ENCODE measurements at places on chromosomes 2 and 18.

DNA sequence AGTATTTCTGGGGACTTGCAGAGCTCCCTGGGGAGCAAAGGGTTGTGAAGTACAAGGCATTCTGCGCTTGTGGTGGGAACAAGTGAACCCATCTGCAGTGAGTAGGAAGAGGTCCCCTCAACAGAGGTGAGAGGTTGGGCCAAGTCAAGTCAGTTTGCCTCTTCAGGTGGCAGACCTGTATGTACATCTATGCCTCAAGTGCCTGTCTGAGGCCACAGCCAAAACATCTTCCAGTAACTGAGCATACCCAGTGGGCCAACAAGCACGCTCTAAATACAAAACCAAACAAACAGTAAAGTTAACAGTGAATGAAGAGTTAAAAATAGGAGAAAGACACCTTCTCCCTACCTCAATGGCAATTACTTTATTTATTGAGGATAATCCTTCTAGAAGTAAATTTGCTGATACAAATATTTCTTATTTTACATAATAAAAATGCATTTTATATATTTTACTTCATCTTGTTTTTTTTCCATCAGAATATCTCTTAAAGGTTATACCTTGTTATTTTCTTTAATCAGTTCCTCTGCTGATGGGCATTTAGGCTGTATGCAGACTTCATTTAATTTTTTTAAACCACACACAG lies 2.5 kb downstream of the GYPC start:
- DNase-seq, result no peak

GRCh38 chr2:112056626-112056987 lies 1.5 kb downstream of the TMEM87B start:
- no peak for DNase-seq

DNA sequence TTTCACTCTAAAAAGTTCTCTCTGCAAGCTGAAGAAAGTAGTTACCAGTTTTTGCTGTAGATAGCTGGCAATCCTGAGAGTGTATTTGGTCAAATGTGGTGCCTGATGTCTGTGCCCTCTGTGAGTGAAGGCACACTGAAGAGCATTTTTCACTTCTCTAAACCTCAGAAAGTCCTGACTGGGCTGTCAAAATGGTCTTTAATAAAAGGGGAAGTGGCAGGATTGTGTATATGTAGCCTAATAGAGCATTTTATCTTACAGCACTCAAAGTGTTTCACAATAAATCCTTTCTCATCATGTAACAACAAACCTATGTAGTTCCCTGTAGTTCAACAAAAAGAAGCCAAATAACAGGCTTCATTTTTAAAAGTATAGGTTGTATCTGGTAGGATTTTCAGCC lies 1552.3 kb upstream of the SLC39A10 start:
- no peak for DNase-seq

DNA sequence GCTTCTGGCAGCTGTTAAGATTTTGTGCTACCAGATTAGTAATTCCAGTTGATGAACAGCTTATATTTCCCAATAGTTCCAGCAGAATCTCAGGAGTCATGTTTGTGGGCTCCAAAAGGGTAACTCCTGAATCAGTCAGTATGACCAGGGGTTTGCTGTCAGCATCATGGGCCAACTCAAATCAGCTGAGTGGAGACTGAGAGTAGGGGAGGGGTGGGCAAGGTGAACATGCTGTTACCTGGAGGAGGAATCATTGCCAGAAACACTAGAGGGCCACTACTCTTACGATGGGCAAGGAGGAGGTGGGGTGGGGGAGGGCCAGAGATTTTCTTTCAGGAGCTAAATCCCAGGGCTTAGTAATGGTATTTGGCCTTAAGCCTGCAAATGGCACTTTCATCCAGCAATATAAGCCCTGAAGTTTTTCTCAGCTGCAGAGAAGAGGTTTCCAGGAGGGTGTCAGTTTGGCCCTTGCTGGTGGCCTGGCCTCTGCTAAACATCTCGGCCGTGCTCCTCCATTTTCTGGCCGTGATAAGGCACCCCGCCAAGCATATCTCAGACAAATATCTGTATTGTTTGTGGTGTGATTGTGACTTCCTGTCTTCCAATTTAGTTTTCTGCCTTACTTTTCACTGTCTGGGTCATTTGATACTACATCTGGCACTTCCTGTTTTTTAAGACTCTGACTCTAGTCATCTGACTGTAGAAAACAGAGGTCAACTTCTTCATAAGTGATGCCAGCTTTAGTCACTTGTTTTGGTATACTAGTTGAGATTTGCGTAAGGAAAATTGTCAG lies 120.5 kb upstream of the CXCR4 start:
- no peak for DNase-seq

DNA sequence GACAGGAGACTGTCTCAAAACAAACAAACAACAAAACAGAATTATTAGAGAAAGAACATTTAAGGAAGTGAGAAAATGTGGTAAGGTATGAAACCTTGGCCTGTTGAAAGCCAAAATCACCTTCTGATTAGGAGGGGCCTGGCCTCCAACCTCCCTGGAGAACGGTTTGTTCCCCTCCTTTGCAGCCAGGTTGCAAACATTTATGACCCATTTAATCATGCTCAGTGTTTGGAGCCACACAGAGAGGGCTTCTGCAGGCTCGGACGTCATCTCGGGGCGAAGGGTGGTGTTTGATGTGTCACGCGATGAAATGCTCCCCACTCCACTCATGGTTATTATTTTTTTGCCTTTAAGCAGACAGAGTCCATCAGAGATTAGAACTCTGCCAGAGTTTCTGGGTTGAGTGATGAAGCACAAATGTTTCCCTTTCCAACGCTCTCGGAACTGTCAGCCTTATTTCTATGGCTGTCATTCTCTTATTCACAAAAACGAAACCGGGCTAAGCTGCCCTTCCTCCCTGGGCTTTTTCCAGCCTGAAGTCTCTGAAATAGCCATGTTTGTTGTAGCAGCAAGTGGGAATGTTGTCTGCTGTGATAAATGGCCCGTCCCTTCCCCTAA lies 33.6 kb upstream of the ROCK2 start:
- DNase-seq, result no peak

DNA sequence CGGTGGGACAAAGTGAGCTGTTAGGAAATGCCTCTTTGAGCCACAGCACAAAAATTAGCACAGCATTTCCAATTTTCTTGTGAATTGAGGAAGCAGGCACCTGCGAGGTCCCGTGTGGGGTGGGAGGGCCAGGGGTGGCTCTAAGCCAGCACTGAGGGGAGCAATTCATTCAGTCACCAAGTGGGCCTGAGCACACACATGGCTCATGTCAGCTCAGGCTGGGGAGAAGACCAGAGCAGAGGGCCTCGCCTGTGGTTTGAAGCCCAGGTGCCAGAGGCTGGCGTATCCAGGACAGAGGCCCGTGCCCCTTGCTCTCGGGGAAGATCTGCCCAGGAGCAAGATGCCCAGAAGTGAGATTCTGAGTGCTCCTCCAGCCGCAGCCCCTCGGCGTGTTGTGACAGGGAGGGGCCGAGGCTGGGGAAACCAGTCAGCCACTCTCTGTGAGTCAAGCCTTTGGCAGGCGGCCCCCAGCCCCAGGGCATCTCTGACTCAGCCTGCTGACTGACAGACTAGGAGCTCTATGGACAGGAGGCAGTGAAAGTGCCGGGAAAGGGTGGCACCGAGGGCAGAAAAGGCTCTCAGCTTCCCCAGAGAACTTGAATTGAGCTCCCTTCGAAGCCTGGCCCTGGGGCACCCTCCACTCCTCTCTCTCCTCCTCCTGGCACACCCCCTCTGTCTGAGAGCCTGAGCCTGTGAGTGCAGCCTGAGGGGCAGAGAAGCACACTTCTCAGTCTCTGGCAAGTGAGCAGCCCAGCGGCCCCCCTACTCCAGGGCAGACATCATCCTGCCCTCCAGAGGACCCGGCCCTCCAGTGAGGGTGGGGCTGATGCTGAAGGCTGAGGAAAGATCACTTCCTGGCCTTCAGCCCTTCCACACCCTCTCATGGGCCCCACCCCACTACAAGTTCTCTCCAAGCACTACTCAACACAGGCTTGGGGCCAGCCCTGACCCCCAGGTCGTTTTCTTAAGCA lies 32.3 kb downstream of the CYP26B1 start:
- no peak for DNase-seq

GRCh38 chr2:42040643-42041278 lies 7.1 kb upstream of the PKDCC start:
- DNase-seq, result no peak

GRCh38 chr2:240369801-240370585 lies 65.5 kb upstream of the GPC1 start:
- no peak for DNase-seq

All from stimulated activated CD8-positive, alpha-beta memory T cell treated with anti-CD3 and anti-CD28 coated beads, Interleukin-7, amount 100 ng/mL, for 48 hours (primary cell).